NCI-H187 (cell line): ENCODE measurements at places on chromosomes 1 and 21.
A peak's percentile ranks its signal among the peaks of the same experiment; 100 is the strongest.

- no peak for DNase-seq
These were observed 5.7 kb downstream of the FBLIM1 start for GRCh38 chr1:15764269-15764764.

GRCh38 chr1:28365864-28366263 is 3.7 kb upstream of the PHACTR4 start:
- no peak for DNase-seq

DNA sequence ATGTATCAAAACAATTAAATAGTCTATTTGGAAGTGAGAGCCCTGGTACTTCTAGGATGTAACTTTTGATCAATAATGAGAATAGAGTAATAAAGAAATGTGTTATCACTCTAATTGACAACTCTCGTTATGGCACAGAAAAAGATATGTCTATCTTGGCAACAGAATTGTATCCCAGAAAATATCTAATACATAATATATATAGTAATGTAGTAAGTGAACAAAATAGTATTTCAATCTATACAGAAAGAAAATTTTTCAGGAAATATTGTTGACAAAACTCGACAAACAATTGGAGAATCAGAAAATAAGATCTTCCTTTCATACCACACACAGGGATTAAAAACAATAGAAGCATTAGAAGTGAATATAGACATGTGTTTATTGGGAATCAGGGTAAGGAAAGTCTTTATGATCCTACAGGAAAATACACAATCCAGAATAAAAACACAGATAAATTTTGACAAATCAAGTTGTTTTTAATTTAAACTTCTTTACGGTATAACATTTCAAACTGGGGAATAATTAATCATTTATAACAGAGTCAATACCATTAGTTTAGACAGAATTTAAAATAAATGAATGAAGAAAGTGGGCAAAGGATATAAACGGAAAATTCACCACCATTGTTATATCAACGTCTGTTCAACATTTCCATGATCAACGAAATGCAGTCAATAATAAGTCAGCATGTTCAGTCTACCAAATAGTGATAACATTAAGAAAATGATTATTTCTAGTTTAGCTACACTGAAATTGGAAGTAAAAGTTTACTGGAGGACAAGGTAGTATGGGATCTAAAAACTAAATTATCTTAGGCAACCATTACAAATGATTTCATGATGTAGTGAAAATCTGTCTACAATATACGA is 1526.5 kb upstream of the TPTE start:
- no peak for DNase-seq

DNA sequence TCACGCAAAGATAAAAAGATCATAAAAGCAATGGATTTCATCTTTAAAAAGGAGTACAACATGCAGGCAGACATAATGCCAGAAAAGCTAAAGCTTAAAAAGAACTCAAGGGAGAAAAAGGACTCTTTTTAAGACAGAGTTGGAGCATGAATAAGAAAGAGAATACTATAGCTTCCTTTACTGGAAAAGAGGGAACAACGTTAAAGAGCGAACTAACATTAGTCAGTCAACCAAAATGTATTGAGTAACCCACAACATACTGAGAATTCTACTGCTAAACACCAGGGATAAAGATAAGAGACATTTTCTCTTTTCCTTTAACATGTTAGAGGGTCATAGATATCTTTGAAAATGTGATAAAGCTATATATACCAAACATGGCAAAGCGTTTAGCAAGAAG is 182.0 kb downstream of the DUSP10 start:
- no peak for DNase-seq

- DNase-seq = no peak
These were observed 1.4 kb downstream of the PI4KB start for GRCh38 chr1:151325646-151326429.

GRCh38 chr1:40876891-40877290 is 14.7 kb upstream of the CITED4 start:
- no peak for DNase-seq

- DNase-seq = no peak
These were observed 161.4 kb upstream of the ARHGEF16 start for GRCh38 chr1:3292868-3293562.

DNA sequence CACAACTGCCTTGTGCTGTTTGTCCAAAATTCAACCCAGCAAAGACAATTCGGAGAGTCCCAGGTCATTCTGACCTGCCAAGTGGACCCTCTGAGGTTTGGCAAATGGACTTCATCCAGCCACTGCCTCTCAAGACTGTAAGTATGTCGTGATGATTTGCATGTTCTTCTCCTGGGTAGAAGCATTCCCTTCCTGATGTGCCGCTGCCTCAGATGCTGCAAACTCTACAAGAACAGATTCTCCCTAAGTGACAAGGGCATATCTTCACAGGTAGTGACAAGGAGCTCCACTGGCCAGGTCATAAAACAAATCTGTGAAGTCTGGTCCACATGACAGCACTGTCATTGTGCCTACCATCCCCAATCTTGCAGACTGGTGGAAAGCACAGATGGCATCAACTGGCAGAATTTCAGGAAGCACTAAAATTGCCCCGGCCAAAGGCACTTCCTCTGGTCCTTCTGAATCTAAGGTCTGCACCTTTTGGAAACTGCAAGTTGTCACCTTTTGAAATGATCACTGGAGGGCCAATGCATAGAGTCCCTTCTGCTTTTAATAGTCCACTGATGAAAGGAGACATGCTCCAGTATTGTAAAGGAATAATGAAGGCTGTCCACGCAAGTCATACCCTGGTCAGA is 27.4 kb downstream of the POFUT2 start:
- DNase-seq = no peak

DNA sequence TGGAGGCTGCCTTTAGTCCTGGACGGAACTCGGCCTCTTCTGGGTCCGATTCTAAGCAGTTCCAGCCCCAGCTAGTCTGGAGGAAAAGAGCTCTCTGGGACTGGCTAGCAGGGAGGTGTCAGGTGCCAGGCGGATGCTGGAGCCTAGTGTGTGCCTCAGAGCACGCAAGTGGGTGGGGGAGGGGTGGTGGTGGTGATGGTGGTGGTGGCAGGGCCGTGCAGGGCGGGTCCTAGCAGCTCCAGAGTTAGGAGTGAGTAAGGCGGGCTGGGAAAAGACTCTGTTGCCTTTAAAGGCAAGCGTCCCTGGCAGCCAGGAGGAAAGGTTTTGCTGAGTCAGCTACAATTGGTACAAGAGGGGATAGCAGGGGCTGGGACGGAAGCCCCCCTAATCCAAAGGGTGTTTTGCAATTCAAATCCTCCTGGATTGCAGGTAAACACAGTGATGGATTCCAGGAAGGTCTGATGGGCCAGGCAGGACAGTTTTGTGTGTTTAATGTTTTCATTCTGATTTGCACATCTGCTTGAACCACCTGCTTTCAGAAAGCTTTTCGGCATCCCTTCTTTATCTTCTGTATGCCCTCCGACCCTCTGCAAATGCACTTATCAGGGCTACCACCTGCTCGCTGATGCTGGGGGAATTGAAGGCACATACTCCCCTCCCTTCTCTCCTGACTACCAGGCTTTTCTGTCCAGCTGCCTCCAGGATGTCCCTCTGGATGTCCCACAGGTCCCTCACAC is 4.1 kb upstream of the SLC2A1 start:
- peak; percentile 31 for DNase-seq

- no peak for DNase-seq
These were observed 13.9 kb downstream of the SH3BP5L start for GRCh38 chr1:248811514-248812490.

GRCh38 chr1:248890549-248891498 is 15.2 kb upstream of the PGBD2 start:
- no peak for DNase-seq

DNA sequence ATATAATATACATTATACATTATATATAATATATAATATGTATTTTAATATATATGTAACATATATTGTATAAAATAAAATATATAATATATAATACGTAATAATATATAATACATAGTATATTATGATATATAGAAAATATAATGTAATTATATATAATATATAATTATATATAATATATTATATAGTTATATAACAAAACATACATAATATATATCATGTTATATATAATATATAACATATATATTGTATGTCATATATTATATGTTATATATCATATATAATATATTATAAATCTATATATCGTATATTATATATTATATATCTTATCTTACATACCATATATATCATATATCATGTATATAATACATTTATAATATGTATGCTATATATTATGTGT is 248.2 kb upstream of the TPTE start:
- no peak for DNase-seq
